ENCODE measurements at places on chromosomes 11 and 22.

GRCh38 chr11:64185175-64185692 is 737 bp upstream of the STIP1 start:
- peak; percentile 87 for DNase-seq

DNA sequence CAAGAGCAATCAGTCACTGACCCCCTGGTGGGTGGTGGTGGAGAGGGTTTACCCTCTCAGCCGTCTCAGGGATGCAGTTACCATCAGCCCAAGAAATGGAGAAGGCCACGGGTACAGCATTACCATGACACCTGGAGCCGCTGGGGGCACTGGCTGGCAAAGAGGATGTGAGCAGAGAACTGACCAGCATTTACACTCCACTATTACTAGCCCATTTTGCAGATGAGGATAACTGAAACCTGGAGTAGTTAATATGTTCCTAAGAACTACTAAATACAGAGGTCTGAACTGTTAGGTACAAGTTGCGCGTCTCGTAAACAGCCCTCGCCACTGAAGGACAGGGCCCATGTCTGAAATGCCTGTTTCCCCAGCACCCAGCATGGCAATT is 79.0 kb downstream of the TIMP3 start:
- DNase-seq, result no peak

DNA sequence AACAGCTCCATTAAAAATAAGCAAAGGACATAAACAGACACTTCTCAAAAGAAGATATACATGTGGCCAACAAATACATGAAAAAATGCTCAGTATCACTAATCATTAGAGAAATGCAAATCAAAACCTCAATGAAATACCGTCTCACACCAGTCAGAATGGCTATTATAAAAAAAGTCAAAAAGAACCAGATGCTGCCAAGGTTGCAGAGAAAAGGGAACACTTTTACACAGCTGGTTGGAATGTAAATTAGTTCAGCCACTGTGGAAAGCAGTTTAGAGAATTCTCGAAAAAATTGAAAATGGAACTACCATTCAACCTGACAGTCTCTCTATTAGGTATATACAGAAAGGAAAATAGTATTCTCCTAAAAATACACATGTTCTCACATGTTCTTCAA is 102.4 kb upstream of the FIBIN start:
- DNase-seq, result no peak

DNA sequence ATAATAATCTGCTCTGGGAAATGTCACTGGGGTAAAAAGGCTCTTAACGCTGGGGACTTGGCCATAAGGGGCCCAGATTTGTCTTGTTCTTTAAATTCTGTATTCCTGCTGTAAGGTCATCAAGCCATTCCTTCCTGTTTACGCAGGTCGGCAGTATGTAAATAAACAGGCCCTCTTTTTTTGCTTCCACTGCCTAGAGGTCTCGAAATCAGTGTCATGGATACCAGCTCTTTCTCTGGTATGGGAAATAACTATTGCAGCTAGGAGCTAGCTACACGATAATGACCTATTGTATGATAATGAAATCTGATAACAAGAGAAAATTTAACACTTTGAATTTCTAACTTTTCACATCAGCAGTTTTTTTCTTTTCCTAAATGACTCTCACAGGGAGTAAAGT is 209.2 kb upstream of the NARS2 start:
- no peak for DNase-seq

- DNase-seq, result no peak
Measured at GRCh38 chr11:15730263-15730994, 615.7 kb downstream of the INSC start.

GRCh38 chr22:17269224-17269606 is 50.0 kb upstream of the ADA2 start:
- DNase-seq, result no peak

GRCh38 chr11:107590460-107591377 is at the start of gene ELMOD1:
ELMOD1 (plus strand) TSS chr11:107591147; CDS start chr11:107618190, 27,043 bp downstream.
- peak; percentile 58 for DNase-seq

DNA sequence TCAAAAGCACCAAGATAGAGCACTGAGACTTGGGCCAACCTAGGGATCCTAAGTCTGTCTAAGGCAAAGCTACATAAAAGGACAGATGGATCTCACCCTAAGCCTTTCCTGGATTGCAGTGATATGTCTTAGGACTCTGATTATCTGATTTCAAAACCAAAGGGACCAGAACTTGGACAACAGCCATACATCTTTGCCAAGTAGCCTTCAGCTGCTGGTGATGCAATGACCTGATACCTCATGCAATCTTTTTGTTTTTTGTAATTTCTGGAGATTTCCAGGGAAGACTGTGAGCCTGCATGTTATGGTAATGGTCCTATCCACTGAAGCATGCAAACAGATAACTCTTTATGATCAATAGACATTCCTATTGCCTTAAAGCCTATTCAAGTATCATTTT is 230.4 kb upstream of the MTNR1B start:
- DNase-seq, result peak; percentile 25

- DNase-seq, result no peak
Measured at GRCh38 chr11:27116684-27117083, 76.1 kb downstream of the BBOX1 start.

DNA sequence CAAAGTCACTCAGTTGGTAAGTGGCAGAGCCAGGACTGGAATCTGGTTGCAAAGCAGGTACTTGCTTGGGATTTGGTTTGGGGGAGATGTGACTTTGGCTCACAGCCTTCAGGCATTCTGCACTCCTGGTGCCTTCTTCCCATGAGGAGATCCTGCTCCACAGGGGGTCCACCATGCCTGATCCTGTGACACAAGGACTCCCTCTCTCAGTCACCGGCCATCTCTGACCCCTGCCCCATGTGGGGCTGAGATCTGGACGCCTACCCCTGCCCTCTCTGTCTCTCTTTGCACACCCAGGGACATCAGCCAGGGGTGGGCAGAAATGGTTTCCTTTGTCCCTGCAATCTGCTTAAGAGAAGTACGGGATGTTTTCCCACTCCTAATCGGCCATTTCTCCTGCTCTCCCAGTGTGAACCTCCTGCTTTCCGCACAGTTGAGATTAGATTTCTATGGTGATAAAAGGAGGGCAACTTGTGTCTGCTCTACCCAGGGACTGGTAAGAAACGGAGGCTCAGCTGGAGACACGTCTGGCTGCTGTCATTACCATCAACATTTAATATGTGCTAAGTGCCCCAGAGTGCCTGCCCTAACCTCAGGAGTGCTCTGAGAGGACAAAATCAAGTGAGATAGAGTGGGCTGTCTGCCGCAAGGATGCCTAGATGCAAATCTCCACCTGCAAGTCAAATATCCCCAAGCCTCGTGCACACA is 11.1 kb upstream of the FXYD6 start:
- DNase-seq, result no peak

All from trophoblast cell (in vitro differentiated cells and primary cell).